Stimulated activated CD4-positive, alpha-beta T cell treated with anti-CD3 and anti-CD28 coated beads, TNF-alpha, amount 100 ng/mL, for 4 hours (primary cell): ENCODE measurements at places on chromosomes 4 and X.

- no peak for DNase-seq
These were observed 9.4 kb downstream of the TCEANC start for GRCh38 chrX:13662355-13662791.

- no peak for DNase-seq
These were observed 175.0 kb downstream of the PPP3CA start for GRCh38 chr4:101172369-101172768.

- no peak for DNase-seq
These were observed 2127.3 kb downstream of the PCDH7 start for GRCh38 chr4:32847461-32847860.

DNA sequence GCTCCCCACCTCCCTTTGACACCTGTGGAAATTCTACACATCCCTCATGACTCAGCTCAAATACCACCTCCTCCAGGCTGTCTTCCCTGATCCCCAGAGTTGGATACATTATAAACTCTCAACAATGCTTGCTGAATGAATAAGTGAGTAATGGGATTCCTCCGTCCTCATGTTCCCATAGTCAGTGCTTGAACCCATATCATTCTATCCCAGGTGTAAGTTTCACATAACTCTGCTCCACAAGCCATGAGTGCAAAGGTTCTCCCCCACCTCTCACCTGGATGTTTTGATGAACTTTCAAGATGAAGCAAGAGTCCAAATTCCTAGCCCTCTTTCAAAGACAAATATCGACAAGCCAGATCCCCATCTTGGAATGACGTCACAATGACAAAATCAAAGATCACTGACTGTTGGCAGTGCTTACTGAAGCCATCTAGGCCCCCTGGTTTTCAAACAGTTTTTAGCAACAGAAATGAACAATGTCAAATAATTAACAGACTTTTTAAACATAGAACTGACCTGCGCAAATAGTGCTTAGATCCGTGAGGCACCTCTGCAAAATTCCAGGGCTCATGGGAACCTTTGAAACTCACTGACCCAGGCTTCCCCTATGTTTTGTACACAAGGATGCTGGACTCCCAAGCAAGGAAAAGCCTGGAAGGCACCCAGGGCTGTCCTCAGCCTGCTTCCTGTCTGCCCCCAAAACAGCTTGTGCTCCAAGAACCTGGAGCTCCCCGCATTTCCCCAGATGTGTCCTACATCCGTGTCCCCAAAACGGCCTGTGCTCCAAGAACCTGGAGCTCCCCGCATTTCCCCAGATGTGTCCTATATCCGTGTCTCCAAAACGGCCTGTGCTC, 4.0 kb downstream of the SLC2A9 start:
- DNase-seq: no peak

GRCh38 chr4:98528882-98529281, 129.5 kb downstream of the TSPAN5 start:
- no peak for DNase-seq

GRCh38 chr4:140088323-140088967, 65.5 kb downstream of the MAML3 start:
- DNase-seq: no peak

DNA sequence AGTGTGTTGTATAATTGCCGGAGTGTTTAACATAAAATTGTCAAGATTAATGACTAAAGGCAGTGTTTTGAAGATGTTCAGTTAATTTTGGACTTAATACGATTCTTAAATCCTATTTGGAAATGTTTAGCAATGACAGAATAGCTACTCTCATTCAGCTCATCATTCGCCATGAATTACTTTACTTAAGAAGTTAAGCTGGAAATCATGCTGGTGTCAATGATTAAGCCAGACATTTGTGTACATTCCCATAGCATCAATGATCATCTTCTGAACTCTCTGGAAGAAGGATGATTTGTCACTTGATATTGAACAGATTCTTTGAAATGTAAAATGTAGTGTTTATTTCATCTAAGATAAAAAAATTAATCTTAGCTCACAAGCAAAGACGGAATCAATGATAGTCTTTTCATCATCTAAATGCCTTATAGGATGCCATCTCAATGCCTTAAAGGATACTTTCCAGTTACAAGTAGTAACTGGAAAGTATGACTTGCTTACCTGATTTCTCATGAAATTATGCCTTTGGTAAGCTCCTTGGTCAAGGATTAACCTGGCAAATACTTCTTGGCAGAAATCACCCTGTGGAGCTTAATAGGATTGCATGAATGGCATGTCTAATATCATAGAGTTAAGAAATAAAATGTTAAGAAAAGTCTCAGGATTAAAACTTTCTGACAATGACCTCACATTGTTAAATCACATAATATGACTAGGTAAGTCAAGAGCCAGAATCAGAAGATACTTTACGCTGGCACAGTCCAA, 515.5 kb upstream of the AGA start:
- DNase-seq: no peak

DNA sequence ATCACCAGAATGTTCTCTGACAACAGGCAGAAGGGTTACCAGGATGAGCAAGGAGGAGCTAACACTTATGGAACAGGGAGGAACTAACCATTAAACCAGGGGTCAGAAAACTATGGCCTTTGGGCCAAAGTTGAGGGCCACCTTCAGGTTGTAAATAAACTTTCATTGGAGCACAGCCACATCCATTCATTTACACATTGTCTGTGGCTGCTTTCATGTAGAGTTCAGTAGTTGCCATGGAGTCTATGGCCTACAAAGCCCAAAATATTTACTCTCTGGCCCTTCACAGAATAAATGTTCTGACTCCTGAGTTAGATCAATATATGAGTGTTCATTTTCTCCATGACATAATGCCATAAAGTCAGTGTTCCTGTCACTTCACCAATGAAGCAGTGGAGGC, 13.2 kb upstream of the HCCS start:
- DNase-seq: no peak

- DNase-seq: no peak
These were observed 9.5 kb upstream of the CASK start for GRCh38 chrX:41932885-41933284.

- DNase-seq: no peak
These were observed 122.4 kb downstream of the RASL11B start for GRCh38 chr4:52984462-52984881.

GRCh38 chr4:162499478-162499877, 335.7 kb upstream of the FSTL5 start:
- no peak for DNase-seq

- DNase-seq: no peak
These were observed 23.7 kb downstream of the ELF4 start for GRCh38 chrX:130086447-130087206.

- DNase-seq: no peak
These were observed 52.2 kb downstream of the SULT1B1 start for GRCh38 chr4:69708211-69708610.

GRCh38 chr4:113979148-113979904, at the start of gene ARSJ:
Gene ARSJ (minus strand): TSS chr4:113979647. CDS start chr4:113978834, 813 bp downstream.
- DNase-seq: peak; percentile 7

DNA sequence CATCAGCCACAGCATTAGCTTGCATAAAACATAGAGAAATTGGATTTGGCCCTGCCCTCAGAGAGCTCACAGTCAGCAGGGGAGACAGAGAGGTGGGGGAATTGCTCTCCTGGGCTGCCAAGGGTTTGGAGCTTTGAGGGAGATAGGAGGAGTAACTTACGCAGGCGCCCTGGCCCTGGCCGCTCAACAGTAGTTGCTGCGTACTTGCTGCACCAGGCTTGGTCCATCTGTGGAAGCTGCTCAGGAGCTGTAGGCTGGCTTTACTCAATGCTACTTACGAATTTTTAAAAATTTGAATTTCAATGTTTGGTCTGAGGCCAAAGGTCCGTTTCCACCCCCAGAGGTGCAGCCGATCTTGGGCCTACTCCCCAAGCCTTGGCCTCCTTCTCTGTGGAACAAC, 83.3 kb downstream of the CPZ start:
- no peak for DNase-seq

DNA sequence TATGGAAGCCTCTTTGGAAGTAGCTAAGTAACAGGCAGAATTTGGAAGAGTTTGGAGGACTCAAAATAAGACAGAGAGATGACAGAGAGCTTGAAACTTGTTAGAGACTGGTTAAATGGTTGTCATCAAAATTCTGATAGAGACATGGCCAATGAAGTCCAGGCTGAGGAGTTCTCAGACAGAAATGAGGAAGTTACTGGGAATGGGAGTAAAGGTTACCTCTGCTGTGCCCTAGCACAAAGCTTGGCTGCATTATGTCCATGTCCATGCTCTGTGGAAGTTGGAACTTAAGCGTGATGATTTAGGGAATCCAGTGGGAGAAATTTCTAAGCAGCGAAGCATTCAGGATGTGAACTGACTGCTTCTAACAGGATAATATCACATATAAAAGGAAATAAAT, 146.2 kb upstream of the NDST4 start:
- DNase-seq: no peak

DNA sequence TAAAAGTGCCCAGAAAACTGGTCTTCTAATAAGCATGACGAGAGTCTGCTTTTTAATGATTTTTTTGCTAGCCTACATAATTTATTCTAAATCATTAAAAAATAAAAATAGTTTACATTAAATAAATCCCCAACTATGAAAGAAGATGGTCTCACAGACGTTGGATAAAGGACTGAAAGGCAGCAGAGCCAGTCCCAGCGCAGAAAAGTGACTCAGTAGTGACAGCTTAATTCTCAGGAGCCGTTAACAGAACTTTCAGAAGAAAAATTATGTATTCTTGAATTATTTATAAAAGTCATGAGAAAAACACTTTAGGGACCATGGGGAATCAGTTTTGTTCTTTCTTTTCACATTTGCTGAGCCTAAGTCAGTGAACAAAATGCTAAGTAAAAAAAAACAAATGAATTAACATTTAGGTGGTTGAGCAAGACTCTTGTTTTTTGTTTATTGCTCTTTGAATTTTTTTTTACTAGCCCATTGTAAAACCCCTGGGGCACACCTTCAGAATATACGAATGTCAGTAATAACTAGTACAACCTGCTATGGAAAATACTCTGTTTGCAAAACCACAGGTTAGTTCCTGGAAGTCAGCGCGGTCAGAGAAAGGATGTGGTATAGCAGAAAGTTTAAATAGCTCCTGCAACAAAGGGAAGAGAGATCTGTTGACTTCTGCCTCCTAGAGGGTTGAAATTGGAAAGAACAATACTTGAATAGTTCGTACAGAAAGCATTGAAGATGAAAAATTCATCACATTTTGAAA, 50.4 kb upstream of the CCDC160 start:
- DNase-seq: no peak

GRCh38 chr4:53455766-53456165, 78.3 kb downstream of the FIP1L1 start:
- no peak for DNase-seq

GRCh38 chr4:78647272-78647671, 95.7 kb downstream of the ANXA3 start:
- no peak for DNase-seq

DNA sequence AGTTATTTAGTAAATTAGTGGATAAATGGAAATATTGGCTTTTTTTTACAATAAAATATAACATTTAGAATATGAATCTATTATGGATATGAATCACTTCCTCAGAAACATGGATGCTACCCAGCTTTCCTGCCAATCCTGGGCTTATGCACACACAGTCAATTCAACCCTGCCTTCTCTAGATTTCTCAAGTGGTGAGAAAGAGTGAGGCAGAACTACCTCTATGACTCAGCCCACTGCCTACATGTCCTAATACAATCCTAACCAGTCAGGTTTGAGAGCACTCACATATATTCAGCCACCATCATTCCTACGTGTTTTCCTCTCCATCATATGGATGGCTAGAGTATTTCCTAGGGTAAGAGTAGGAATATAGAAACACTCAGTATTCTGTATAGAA, 91.1 kb upstream of the ANKRD50 start:
- DNase-seq: no peak

DNA sequence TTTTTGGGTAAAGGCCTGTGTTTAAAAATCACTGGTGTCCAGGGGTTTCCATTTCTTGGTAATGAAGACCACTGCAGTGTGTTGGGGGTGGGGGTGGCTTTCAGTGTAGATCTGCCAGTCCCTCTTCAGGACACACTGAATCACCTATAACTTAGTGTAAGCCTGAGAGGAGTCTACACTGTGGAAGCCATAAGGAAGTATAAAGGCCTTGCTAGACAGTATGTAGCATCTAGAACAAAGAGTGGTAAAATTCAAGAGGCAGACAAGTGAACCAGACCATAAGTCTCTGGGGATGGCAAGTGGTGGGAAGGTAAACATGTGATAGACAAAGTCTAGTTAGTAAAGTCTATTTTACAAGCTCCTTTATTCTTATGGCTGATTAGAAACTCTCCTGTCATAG, 191.8 kb downstream of the CCNG2 start:
- DNase-seq: no peak

- no peak for DNase-seq
These were observed 60.1 kb downstream of the RFC1 start for GRCh38 chr4:39305912-39306677.

GRCh38 chrX:19887911-19888879, 795 bp upstream of the SH3KBP1 start:
- DNase-seq: peak; percentile 46

GRCh38 chrX:1941321-1941720, 326.5 kb downstream of the ASMT start:
- no peak for DNase-seq

GRCh38 chrX:150899191-150899757, 806 bp upstream of the CD99L2 start:
- DNase-seq: no peak

DNA sequence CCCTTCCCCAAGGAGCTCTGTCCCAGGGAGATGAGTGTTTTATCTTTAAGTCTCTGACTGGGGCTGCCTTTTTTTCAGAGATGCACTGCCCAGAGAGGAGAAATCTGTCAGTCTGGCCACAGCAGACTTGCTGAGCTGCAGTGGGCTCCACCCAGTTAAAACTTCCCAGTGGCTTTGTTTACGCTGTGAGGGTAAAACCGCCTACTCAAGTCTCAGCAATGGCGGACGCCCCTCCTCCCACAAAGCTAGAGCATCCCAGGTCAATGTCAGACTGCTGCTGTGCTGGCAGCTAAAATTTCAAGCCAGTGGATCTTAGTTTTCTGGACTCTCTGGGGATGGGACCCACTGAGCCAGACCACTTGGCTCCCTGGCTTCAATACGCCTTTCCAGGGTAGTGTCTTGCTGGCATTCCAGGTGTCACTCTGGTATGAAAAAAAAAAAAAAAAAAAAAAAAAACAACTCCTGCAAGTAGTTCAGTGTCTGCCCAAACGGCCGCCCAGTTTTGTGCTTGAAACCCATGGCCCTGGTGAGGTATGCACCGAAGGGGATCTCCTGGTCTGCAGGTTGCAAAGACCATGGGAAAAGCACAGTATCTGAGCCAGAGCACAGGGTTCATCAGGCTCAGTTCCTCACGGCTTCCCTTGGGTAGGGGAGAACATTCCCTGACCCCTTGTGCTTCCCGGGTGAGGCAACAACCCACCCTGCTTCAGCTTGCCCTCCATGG, 1616.1 kb upstream of the ADGRL3 start:
- no peak for DNase-seq

DNA sequence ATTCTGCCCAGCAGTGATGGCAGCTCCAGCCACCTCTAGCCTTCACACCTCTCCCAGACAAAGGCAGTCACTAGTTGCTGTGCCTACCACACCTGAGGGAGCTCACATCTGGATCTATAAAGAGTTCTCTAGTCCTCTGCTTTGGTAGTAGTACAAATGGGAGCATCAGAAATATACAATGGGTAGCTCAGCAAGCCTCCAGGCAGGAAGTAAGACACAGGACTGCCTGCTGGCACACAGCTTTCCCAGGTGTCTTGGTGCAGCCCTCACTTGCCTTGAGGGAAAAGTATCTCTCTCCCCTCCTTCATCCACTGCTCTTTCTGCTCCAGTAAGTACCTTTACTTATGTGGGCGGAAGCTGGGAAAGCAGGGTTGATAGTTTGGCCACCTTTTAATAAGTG, 212.9 kb upstream of the SLC7A11 start:
- no peak for DNase-seq

GRCh38 chr4:110516106-110516922, 40.4 kb downstream of the ENPEP start:
- DNase-seq: peak; percentile 53

GRCh38 chrX:8364369-8365141, 100.1 kb upstream of the VCX3B start:
- DNase-seq: no peak
